ENCODE measurements at places on chromosomes 3 and 15.

- no peak for DNase-seq
Observed at GRCh38 chr3:167777356-167777755, 41.8 kb downstream of the SERPINI1 start.

DNA sequence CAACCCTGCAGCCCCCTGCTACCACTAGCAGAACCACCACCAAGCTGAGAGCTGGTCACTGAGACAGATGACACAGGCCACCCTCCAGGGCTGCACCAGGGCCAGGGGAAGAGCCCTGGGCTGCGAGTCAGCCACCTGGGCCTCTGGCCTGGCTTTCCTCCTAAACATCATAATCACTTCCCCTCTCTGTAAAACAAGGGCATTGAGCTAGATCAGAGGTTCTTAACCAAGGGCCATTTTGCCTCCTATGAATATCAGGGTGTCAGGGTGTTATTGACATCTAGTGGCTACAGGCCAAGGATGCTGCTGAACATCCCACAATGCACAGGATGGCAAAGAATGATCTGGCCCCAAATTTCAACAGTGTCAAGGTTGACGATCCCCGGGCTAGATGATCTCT, 25.2 kb downstream of the TLE3 start:
- no peak for DNase-seq

DNA sequence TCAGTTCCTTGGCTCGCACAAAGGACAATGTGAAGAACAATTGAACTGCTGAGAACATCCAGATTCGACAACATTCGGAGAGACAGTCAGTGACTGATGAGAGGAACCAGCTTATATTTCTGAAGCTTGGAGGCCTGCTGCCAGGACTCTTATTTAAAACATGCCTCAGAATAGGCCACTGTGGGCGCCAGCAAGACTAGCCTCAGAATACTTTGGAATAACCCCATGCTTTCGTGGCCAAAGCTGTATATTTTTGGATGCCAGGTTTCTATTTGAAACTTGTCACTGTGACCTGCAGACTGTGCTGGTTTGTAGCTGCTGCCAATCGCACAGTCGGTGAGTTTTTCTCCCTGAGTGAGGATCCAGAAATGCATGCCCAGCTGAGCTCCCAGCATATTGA, 129.9 kb upstream of the UBE3A start:
- peak; percentile 54 for DNase-seq

DNA sequence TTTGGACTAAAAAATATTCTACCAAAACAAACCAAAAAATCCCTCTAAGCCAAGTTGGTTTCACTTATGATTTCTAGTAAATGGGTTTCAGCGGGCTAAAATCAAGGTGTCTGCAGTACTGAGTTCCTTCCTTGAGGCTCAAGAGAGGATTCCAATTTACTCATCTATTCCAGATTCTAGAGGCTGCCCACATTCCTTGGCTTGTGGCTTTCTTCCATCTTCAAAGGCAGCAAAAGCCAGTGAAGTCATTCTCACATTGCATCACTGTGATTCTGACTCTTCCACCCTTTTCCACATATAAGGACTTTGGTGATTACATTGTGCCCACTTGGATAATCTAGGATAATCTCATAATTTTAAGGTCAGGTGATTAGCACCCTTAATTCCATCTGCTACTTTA, 48.1 kb downstream of the DPPA2 start:
- no peak for DNase-seq

DNA sequence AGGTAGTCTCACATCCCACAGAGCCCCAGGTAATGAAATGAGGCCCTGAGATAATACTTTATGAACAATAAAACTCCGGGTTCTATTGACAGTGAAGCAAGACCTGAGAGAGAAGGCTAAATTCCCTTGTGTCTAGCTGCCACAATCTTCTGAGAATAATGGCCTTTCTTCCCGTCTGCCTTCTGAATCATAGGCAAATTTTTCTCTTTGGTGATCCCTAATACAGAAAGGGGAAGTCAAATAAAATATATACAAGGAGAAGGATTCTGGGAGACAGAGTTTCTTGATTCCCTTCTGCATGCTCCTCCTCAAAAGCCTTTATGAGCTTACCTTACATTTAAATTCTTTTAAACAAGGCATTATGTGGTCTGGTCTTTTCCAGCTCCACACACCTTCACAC, 29.9 kb upstream of the CCR2 start:
- no peak for DNase-seq

DNA sequence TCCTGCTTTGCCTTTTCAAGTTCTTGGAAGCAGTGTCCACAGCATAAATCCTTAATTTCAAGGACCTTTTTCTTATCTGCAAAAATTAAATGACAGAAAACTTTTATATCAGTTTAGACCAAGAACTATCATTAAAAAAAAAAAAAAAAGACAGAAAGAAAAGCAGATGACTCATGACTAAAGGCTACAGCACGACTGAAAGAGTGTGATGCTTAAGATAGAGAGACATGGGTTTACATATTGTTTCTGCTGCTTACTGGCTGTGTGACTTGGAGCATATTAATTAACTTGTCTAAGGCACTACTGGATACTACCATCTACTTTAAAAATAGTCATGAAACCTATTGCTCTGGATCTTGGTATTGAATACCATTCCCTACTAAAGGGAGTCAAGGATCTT, 62.3 kb downstream of the CEP152 start:
- DNase-seq, result no peak

GRCh38 chr3:58471025-58471887, 20.6 kb upstream of the KCTD6 start:
- DNase-seq, result no peak

GRCh38 chr3:177832880-177833279, 635.6 kb upstream of the TBL1XR1 start:
- DNase-seq, result peak; percentile 66

DNA sequence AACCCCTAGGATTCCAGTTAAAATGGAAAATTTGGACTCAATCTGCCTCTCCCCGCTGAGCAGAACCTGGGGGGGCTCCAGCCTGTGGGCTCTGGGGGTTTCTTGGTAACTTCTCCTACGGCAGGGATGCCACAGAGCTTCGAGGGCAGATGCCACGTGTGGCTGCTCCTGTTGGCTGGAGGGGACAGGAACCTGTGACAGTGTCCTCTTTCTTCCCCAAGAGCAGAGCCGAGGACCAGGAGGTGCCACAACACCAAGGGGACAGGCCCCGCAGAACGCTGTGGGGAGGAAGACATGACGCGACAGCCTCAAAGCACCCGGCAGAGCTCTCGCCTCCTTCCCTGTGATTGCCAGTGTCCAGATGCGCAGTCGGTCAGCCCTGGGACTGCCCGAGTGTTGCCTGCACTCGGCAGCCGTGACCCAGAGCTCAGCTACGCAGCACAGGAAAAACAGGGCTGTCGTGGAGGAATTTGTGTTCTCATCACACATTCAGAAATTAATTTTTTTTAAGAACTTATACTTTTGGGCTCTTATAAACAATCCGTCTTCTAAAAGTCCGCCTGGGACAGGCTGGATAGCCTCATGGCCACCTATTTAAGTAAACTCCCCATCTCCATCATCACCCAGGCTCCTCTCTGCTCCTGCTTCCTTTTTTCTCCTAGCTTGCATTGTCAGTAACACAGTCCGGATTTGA, 131.9 kb upstream of the MEF2A start:
- no peak for DNase-seq

DNA sequence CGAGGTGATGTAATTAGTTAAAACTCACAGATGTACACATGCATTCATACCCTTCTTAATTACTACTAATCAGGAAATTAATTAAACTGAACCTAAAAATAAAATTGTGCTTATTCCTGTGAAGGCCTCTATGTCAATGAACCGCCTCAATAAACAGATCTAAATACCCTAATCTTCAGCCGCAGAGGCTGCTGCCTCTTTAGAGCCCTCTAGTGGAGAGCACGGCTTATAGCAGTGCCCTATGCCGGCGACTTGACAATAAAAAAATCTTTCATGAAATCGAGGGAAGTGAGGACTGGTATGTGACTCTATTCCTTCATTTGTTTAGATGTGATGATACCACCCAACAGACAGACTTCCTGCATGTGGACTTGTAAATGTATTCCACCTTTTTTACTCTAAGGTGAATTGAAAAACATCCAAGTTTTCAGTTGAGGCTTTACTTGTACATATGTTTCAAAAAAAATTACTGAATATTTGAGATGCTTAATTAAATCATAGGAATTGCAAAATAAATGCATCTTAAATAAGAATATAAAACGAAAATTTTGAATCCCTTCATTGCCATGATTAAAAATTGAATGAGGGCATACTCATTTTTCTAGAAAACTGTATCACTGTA, 8.3 kb upstream of the EPHA3 start:
- DNase-seq, result no peak

GRCh38 chr3:16423947-16424673, 89.4 kb downstream of the RFTN1 start:
- DNase-seq, result no peak

- no peak for DNase-seq
Observed at GRCh38 chr3:191688756-191689433, 227.9 kb downstream of the PYDC2 start.

- DNase-seq, result no peak
Observed at GRCh38 chr15:61660579-61660978, 399.7 kb downstream of the VPS13C start.
